Left hindlimb (tissue), 1 donor: ENCODE measurements at places on chromosomes 1 and 21.
A peak's percentile ranks its signal among the peaks of the same experiment; 100 is the strongest.

DNA sequence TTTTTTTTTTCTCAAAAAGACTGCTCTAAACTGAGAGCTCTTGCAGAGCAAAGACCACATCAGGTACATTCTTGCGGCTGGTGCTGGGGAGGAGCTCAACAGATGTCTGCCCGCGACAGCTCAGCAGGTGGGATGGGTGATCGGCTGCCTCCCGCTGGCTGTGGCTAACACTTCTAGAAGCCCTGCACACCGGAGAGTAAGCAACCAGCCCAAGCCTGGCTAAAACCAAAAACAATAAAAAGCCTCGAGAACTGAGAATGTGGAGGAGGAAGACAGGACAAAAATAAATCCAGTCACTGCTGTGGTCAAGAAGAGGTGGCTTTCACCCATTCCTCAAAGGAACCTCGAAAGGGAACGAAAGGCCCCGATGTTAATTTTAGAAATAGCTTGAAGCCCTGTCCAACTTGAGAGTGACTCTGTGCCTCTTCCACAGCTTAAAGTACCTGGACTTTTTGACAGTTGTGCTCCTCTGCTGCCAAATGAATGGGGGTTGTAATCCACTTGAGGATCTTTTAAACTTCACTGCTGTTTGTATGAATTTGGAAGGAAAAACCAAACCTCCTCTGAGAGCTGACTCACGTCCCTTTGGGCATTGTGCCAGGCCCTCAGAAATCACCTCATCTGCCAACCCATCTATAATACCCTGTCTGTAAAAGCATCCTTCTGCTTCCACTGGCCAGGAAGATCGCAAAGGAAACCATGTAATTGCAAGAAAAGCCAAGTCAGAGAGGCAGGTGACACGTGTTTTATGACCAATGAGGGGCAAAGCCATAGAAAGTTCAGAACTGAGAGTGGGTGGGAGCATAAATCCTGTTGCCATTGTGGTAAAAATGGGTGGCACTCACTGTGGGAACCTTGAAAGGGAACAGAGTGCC lies 78.6 kb downstream of the KCNN3 start:
- DNase-seq: no peak

GRCh38 chr1:179612361-179612760 lies 20.7 kb downstream of the TDRD5 start:
- DNase-seq: no peak

DNA sequence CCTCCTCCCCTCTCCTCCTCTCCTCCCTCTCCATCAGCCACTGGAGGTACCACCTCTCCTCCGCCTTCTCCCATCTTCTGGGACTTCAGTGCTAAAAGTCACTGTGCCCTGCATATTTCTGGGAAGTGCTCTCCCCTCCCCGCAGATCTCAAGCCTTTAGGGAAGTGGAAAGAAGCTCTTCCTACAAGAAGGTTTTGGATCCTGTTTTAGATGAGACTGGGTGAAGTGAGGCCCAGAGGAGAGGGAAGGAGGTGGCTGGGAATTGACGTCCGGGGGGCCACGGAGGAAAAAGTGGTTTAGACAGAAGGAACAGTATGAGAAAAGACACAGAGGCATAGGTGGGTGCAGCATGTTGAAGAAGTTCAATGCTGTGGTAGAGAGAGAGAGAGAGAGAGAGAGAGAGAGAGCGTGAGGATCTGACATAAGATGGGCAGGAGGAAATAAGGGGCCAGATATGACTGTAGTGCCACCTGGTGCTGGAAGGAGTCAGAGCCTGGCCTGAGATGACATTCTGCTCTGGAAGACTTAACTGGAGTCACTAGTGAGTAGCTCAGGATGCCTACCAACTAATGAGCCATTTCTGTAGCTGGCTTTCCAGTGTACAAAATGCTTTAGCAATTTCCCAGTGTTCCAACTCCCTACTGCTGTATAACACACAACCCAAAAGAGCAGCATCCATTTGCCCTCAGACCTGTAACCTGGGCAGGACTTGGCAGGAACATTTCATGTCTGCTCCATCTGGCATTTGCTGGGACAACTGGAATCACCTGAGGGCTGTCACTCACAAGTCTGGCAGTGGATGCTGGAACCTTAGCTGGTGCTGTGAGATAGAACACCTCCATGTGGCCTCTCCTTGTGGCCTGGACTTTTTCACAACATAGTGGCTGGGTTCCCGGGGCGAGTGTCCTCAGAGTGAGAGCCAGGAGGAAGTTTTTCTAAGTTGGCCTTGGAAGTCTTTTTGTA lies 16.6 kb upstream of the ZSCAN20 start:
- peak; percentile 61 for DNase-seq

DNA sequence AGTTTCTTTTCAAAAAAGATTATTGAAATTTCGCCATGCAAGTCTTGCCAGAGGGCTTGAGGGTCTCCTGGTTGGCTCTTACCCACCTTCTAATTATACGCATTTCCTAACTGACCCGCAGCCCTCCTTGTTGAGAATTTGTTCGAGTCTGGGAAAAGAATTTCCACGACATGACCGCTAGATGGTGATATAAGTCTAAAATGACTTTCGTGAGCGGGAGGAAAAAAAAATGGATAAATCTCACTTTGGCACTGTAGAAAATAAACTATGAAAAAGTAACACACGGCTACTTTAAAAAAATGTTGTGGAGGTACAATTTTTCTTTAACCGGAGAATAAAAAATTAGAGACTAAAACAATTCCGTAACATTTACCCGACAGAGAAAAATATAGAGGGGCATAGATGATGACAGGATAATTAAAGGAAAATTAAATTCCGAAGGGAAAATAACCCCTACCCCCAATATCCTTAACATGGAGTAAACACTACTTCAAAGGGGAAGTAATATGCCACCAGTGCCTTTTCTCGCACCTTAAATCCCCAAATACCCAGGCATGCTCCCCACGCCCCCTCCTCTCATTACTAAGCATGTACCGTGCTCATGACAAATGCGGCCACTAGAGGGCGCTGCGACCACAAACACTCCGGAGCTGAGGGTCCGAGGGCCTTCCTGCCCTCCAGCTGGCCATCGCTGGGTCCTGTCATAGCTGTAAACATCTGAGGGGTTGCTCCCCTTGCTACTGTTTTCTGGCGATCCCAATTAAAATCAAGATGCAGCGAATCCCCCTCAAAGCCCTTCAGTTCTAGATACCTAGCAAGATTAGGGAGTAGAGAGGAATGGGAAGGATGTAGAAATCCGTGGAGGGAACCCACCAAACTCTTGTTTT lies 266.9 kb downstream of the ASTN1 start:
- peak; percentile 66 for DNase-seq

GRCh38 chr1:29849038-29849750 lies 612.9 kb downstream of the PTPRU start:
- no peak for DNase-seq

- DNase-seq: no peak
Observed at GRCh38 chr1:200786788-200787187, 48.1 kb downstream of the CAMSAP2 start.

DNA sequence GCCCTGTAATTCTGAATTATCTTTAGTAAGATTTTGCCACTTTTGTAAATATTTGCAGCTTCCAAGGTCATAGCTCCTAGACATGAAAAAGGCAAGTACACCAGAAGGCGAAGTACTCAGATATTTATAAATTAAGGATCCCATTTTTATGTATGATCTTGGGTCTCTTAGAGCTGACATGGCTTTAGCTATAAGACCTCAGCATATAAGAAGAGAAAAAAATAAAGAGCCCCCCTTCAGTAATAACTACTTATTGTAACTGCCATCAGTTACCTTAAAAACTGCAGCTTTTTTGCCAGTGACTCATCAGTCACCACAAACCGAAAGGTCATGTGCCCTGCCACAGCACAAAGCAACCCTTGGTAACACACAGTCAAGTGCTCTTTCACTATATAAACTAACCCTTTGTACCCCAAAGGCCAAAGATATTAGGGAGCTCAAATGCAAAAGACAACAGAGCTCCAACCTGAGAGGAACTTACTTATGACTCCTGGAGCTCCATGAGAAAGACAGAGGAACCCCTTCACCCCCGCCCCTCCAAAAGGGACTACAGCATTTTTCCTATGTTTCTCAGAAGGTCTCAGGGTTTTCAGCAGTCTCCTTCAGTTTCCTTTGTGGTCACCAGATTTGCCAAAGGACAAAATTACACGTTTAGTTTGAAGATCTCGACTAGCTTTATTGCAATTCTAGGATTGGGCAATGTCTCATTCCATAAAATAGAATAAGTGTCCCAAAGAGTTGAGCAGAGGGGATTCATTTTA lies 219.8 kb upstream of the DUSP10 start:
- no peak for DNase-seq

DNA sequence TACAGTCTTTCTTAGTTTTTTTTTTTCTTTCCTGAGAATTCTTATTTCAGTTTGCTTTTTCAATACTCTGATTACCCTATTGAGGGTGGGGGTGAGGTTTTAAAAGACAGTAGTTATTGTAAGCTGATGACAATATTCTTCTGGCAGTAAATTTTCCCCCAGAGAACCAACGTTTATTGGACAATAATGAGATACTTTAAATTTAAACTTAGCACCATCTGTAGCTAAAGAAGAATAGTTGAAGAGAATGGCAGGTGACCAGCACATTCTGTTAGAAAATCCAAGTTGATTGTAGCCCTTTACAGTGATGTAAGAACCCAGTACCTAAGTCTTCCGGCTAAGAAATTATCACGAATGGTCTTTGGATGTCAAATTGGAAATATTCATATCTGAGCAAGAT lies 364.6 kb upstream of the LYPLAL1 start:
- no peak for DNase-seq

DNA sequence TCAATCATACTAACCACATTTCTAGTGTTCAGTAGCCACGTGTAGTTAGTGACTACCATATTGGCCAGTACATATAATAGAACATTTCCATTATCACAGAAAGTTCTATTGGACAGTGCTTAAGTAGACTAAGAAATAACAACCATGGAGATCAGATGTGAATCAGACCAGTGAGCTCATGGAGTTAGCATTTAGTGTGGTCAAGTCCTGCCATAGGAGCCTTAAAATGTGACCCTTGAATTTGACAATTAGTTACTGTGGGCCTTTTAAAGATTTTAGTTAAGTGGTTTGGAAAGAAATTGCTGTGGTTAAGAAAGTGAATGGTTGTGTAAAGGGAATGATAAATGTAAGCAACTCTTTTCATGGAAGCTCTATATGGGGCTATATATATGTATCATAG lies 123.4 kb downstream of the POU2F1 start:
- DNase-seq: no peak

- no peak for DNase-seq
Observed at GRCh38 chr1:187465441-187465840, 636.7 kb downstream of the PLA2G4A start.

GRCh38 chr21:16634515-16634914 lies 878.3 kb upstream of the CXADR start:
- no peak for DNase-seq

GRCh38 chr1:203440771-203441170 lies 34.8 kb upstream of the PRELP start:
- peak; percentile 85 for DNase-seq
